ENCODE measurements at places on chromosomes 12 and 14. TPM values are rescaled to one million over a fixed set of nuclear protein-coding genes. Genes with fewer than 3 reads are reported as not detected.
A peak's percentile ranks its signal among the peaks of the same experiment; 100 is the strongest.

The GALC gene
- total RNA-seq: 11.3 TPM

The KRT4 gene
- 0.16 TPM for total RNA-seq

The ITPR2 gene
- 38.9 TPM for total RNA-seq

DNA sequence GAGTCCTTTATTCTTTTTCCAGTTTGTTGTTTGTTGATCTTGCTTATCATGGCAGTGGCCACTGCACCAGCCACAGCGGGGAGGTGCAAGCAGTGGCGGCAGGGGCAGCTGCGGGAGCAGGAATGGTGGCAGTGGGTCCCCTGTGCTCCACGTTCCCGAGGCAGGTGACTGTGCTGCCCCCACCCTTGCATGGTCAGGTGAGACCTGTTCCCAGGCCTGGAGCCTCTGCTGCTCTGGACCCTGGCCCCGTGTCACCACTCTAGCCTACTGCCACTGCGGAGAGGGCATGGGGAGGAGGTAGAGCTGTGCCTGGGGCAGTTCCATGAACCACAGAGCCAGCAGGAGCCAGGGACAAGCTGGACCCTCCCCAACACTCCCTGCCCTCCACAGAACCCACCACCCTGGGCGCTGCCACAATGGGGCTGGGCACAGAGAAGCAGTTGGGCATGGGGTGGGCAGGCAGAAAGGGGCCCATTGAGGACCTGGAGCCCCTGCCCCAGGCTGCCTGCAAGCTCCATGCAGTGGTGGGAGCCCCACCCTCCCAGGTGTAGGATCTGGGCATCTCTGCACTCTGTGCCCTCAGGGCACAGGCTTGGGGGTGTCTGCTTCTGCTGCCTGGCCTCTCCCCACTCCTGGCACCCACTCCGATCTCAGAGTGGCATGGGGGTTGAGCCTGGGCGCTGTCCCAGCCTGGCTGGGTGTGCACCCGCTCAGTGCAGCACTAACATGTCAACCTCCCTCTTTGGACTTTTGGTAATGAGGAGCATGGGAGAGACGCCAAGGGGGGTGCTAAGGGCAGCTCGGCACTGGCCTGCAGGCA, 23.1 kb upstream of the WDR20 start:
- DNase-seq: no peak
- H3K27me3 ChIP-seq: no peaks in the 10 kb centered on the region
- no peak overlapping the region for H3K4me3 ChIP-seq
- H3K4me1 ChIP-seq: no peaks in the 10 kb centered on the region

- peaks cover 28% of the 10 kb centered on the region for H3K4me1 ChIP-seq
- no peaks in the 10 kb centered on the region for H3K27me3 ChIP-seq
- no peak for DNase-seq
- H3K4me3 ChIP-seq: no peak overlapping the region
Observed at GRCh38 chr14:105311838-105312237, 2.7 kb upstream of the PACS2 start.

- H3K27me3 ChIP-seq: peaks cover 2% of the 10 kb centered on the region
- H3K4me3 ChIP-seq: no peak overlapping the region
- H3K4me1 ChIP-seq: no peaks in the 10 kb centered on the region
Observed at GRCh38 chr14:31920989-31921650, 156.0 kb upstream of the ARHGAP5 start.

DNA sequence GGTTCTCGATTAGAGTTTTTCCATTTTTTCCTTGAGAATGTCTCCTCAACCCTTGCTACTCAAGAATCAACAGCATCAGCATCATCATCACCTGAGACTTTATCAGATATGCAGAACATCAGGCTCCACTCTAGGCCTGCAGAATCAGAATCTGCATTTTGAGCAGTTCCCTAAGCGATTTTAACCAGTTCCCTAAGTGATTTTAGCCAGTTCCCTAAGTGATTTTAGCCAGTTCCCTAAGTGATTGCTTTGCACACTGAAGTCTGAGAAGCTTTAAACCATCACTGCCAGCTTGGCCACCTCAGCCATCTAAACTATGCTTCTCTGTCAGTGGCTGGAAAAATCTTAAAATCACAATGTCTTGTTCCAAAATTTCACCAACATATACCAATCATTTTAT, 29.4 kb upstream of the SLC38A1 start:
- no peak overlapping the region for H3K4me3 ChIP-seq
- no peak overlapping the region for H3K27ac ChIP-seq
- H3K4me1 ChIP-seq: peaks cover 7% of the 10 kb centered on the region
- DNase-seq: no peak
- H3K27me3 ChIP-seq: no peaks in the 10 kb centered on the region

DNA sequence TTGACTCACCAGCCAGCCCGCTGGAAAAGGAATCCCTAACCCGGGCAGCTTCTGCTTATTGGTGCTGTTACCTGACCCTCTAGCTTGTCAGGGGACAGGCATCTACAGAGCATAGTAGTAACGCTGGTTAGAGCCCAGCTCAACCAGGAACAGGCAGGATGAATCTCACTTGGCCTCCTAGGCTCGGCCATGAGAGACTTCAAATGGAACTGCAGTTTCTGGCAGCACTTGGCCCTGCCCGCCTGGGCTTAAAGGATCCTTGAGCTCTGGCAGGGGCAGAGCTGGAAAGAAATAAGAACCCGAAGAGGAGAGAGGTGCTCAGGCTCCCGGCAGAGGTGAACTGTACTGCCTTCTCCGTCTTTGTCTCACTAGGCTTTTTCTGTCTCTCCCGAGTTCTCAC, 2.3 kb upstream of the LHX5 start:
- peaks cover 5% of the 10 kb centered on the region for H3K4me1 ChIP-seq
- DNase-seq: no peak
- H3K4me3 ChIP-seq: peak overlapping the region; percentile 20
- H3K27me3 ChIP-seq: peaks cover 78% of the 10 kb centered on the region
- no peak overlapping the region for H3K27ac ChIP-seq
- H3K36me3 ChIP-seq: no peaks in the 10 kb centered on the region

GRCh38 chr14:33940561-33941011, 10.3 kb downstream of the EGLN3 start:
- H3K27me3 ChIP-seq: no peaks in the 10 kb centered on the region
- H3K4me1 ChIP-seq: no peaks in the 10 kb centered on the region
- no peaks in the 10 kb centered on the region for H3K36me3 ChIP-seq
- no peak overlapping the region for H3K27ac ChIP-seq
- no peak overlapping the region for H3K4me3 ChIP-seq

GRCh38 chr12:104204690-104205480, 10.7 kb upstream of the TXNRD1 start:
- no peak for DNase-seq
- peaks cover 3% of the 10 kb centered on the region for H3K36me3 ChIP-seq
- peaks cover 8% of the 10 kb centered on the region for H3K27me3 ChIP-seq
- no peak overlapping the region for H3K4me3 ChIP-seq
- H3K27ac ChIP-seq: no peak overlapping the region

DNA sequence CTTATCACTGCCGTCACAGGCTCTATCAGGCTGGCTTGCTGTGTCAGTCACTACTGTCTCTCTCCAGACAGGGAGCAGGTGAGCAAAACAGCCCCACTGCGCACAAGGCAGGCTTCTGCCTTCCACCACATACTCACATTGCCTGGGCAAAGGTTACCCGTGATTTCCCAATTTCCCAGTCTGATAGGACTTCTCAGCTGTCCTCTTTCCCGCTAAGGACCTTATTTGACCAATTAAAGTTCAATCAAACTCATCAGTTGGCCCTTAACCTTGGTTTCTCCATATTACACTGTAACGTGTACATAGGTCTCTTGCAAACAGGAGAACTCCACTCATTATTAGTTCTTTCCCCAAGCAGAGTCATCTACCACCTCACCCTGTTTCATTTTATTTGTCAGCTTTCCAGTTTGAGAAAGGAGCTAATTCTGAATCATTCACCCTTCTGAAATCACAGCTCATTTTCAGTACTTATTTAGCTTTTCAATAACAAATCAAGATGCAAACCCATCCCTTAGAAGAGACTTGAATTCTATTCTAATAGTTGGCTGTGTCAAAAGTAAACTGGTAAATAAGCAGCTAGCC, 170.8 kb downstream of the ESR2 start:
- no peaks in the 10 kb centered on the region for H3K27me3 ChIP-seq
- H3K4me3 ChIP-seq: no peak overlapping the region
- DNase-seq: no peak
- no peak overlapping the region for H3K27ac ChIP-seq

DNA sequence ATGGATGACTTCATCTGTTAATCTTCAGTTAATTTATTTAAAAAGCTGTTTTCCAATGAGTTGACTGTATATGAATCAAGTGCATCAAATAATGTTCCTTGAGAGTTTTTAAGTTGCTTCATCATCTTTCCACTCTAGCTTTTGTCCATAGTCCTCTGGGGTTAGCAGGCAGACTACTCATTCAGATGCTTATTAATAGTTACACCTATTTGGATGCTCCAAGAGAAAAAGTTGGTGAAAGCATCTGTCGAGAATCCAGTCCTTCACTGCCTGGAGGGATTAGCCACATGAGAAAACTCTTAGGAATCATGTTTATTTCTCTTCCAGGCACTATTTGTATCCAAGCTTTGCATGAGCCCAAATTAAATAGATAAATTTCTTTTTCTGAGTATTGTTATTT, 70.2 kb downstream of the DACT1 start:
- no peaks in the 10 kb centered on the region for H3K36me3 ChIP-seq
- H3K27me3 ChIP-seq: peaks cover 6% of the 10 kb centered on the region
- H3K4me3 ChIP-seq: no peak overlapping the region
- H3K27ac ChIP-seq: no peak overlapping the region
